CD4-positive, alpha-beta memory T cell (primary cell): ENCODE measurements at places on chromosomes 4 and X.

DNA sequence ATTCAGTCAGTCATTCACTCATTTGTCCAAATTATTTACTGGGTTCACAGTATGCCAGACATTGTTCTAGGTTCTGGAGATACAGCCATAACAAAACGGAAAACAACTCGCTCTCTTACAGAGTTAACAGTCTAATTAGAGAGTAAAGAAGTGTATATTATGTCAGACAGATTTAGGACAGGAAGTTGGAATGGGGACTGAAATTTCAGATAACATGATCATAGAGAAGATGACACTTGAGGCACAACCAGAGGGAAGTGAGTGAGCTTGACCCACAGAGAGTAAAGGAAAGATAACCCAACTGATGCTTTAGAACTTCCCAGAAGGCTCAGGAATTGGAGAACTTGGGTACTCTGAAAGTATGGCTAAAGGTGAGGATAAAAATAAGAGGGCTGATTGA, 139.4 kb downstream of the ZAR1 start:
- DNase-seq, result no peak

GRCh38 chr4:168059251-168059650, 33.1 kb upstream of the ANXA10 start:
- DNase-seq, result no peak

GRCh38 chr4:154312246-154312645, 179.4 kb downstream of the DCHS2 start:
- no peak for DNase-seq

- no peak for DNase-seq
Measured at GRCh38 chr4:139913995-139914598, 239.9 kb downstream of the MAML3 start.

GRCh38 chrX:154004315-154004714, 15.4 kb downstream of the IRAK1 start:
- DNase-seq, result no peak

- DNase-seq, result no peak
Measured at GRCh38 chrX:27953171-27953570, 28.1 kb downstream of the DCAF8L1 start.

DNA sequence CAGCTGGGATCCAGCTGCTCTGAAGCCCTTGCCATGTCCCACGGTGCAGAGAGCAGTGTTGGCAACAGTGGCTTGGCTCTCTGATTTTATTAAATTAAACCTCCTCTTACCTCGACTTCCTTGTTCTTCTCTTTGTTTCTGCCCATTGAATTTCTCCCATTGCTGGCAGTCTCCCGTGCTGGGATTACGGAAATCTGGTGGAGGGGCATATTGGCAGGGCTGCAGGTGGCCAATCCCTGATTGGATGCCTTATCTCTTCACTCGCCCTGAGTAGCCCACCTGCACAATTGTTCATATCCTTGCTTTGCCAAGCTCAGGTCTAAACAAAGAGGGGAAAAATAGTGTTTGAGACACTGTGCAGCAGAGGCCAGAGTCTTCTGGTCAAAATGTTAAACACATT, 493.9 kb downstream of the TMA16 start:
- no peak for DNase-seq

GRCh38 chr4:5118994-5119835, 67.9 kb downstream of the STK32B start:
- DNase-seq, result no peak

DNA sequence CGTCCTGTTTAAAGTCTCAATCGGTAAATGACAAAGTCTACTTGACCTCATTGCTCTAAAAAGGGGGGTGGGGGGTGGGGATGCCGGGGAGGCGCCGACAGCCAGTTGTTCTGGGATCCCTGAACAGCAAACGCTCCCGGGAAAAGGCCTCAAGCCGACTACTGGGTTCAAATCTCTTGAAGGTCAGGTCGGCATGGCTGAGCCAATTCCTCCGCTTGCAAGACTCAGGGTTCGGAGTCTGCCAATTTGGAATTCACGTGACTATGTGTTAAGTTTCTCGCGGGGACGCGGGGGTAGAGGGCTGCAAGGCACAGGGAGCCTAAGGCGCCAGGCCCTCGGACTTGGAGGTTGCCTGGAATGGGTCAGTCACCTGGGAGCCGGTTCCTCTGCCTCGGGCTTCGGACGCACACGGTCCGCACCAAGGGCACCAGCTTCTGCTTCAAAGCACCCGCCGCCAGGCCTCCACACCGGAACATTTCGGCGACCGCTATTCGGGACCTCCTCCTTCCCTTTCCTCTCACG, 399 bp downstream of the AIFM1 start:
- no peak for DNase-seq

GRCh38 chr4:133467290-133467947, 318.3 kb downstream of the PCDH10 start:
- DNase-seq, result no peak

DNA sequence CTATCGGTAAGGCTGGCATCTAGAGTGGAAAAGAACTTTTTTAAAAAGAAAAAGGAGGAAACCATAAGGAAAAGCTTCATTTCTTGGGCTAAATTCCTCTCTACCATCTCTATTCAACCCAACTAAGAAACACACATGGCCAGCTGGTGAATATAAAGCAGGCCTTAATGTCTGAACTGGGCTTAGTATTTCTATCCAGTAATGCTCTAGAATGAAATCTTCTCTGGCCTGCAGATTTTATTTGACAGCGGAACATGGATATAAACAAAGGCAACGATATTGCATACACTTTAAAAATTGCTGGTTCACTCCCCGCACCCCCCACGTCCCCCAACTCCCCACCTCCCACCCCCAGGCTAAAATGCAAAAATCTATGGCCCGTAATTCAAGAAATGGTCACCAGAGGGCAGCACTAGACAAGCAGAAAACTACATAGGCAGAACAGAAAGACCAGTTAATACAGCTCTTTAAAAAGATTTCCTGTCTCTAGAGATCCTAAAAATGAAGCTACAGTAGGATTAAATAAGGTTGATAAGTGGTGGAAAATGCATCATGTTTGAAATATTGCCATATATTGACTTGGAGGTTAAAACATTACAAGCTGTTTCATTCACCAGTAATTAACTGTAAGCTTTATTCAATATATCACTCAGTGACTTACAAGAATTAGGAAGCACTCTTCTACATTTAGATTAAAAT, 155.2 kb upstream of the GALNT7 start:
- DNase-seq, result peak; percentile 38

- DNase-seq, result no peak
Measured at GRCh38 chr4:67701517-67701850, 529 bp upstream of the UBA6 start.

DNA sequence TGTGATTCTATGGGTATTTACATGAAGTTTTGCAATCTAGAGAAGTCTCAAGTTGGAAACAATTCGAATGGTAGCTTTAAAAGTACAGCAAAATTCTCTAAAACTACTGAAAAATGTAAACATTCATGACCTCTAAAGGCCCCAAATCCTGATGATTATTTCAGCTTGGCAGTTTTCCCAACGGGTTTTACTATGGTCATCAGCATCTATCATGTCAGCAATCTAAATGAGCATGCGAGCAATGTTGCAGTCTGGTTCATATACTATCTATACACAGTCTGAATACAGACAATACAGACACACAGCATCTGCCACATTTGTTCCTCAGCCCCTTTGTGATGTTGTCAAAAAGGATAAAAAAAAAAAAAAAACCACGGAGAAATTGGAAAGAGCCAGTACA, 790.3 kb upstream of the HTR2C start:
- DNase-seq, result no peak

DNA sequence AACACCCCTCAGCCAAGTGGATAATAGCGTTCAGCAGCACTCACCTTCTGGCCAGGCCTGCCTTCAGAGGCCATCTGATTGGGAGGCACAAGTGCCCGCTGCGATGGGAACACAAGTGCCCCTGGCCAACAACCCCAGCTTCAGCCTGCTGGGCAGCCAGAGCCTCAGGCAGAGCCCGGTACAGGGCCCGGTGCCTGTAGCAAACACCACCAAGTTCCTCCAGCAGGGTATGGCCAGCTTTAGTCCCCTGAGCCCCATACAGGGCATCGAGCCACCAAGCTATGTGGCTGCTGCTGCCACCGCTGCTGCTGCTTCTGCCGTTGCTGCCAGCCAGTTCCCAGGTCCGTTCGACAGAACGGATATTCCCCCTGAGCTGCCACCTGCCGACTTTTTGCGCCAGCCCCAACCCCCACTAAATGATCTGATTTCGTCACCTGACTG, 55.9 kb upstream of the MTM1 start:
- DNase-seq, result no peak

DNA sequence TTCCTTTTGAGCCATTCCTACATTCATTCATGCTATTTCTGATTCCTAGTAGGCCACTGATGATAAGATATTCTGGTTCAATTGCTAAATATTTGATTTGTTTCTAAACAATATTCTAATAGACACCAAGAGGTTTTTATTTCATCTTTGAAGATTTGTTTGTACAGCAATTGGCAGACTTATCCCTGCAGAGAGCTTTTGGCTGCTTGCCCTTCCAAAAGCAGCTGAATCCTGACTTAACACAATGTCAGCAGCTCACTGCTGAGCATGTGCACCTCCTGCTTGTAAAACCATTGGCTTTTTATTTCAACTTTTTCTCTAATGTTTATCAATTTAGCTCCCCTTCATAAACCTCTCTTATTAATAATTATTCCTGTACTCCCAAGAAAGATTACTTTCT, 45.3 kb downstream of the MMRN1 start:
- no peak for DNase-seq

GRCh38 chrX:18353931-18354368, 538 bp downstream of the SCML2 start:
- DNase-seq, result peak; percentile 35

- no peak for DNase-seq
Measured at GRCh38 chr4:120293341-120293740, 226.7 kb upstream of the MAD2L1 start.

- DNase-seq, result no peak
Measured at GRCh38 chrX:133151336-133151735, 54.4 kb upstream of the USP26 start.

GRCh38 chrX:82757614-82758013, 750.5 kb upstream of the POU3F4 start:
- DNase-seq, result no peak

DNA sequence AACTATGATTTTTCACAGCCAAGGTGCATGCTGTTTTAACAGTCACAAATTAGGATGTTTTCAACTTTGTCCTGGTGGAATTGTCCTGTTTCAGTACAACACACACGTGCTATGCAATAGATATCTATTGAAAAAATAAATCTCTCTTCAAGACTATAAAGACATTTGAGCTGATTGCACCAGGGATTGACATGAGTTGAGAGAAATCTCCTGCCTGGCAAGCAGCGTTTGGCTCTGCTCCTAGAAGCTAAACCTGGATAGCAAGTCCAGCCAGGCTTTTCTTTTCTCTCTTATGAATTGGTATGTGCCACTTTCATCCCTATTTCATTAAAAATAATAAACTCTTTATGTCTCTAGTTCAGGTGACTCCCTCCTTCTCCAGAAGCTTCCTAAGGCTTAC, 16.6 kb upstream of the NPNT start:
- DNase-seq, result no peak

DNA sequence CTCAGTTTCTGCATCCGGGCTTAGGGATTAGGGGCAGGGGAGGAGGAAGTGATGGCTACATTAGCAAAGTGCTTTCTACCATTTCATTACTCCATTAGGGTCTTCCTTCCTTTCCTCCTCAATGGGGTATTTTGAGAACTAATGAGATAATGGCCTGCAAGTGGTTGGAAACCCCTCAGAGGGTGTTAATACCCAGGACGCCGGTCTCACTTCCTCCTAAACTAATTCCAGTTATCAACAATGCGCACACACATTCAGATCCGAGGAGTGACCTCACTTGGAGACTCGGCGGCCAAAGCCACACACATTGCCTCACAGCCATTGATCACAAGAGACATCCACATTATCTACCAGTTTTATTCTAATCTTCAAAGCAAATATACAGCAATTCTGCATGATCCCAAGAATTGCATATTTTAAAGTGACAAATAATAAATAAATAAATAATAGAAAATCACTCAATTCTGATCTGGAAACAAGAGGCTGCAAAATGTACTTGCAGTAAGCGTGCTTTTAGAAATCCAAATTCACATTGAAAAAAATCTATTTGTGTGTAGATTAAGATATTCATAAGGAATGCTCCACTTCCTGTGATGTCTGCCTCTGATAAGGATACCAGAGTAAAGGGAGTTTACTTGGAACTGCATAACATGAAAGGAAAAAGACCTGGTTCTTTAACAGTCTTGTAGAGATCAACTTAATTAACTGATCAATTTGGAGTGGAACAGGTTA, 329.1 kb downstream of the FBXW7 start:
- no peak for DNase-seq

- no peak for DNase-seq
Measured at GRCh38 chrX:150163221-150163930, 199.7 kb upstream of the MAMLD1 start.

- no peak for DNase-seq
Measured at GRCh38 chrX:9765737-9766097, at the start of gene GPR143. GPR143 (minus strand) TSS chrX:9765847; CDS start chrX:9765817, 30 bp downstream.

- no peak for DNase-seq
Measured at GRCh38 chr4:157992038-157992705, 180.7 kb downstream of the GASK1B start.

GRCh38 chr4:112511093-112511802, 4.7 kb downstream of the NEUROG2 start:
- DNase-seq, result no peak

DNA sequence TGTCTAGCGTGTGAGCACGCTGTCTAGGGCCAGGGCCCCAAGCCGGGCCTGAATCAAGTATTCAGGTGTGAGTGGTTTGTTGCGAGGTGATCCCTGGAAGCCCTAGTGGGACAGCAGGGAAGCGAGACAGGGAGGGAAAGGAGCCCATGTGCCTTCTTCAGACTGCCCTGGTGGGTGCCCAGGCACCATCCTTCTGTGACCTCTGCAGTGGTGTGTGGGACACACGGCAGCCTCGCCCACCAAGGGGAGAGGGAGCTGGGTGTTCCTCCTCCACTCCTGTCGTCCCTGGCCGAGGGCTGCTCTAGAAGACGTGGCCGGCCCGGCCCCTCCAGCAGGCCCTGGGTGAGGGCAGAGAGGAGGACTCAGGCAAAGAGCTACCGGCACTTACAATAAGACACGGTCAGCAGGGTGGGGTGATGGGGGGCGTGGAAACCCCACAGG, 47.4 kb downstream of the HTRA3 start:
- DNase-seq, result no peak

DNA sequence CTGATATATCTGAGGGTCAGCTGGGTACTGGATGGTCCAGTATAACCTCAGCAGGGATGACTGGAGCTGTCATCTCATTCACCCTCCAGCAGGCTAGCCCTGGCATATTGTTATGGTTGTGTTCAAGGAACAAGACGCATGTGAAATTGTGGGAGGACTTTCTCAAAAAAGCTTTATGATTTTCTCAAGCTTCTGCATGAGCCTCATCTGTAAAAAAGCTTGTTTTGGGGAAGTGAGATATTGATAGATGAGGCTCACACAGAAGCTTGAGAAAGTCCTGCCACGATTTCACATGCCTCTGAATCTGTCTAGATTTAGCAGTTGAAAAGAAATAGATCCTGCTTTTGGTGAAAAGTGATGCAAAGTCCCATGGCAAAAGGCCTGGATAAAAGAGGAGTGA, 93.4 kb downstream of the SPCS3 start:
- DNase-seq, result no peak

- DNase-seq, result no peak
Measured at GRCh38 chr4:54391104-54391503, 162.0 kb downstream of the PDGFRA start.
